ENCODE measurements at places on chromosomes 7 and 10.
A peak's percentile ranks its signal among the peaks of the same experiment; 100 is the strongest.

DNA sequence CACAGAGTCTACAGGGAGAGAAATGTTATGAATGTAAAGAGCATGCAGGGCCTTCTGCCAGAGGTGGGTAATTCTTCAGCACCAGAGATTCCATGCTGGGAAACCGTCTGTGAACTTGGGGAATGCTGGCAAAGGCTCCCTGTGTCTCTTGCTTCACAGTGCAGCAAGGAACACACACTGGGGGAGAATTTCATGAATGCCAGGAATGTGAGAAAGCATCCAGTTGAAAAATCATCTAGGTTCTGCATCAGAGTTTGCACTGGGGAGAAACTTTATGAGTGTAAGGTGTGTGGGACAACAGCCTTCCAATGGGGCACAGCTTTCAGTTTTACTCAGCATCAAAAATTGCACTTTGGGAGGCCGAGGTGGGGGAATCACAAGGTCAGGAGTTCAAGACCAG is 224.3 kb upstream of the IGFBP3 start:
- DNase-seq = peak; percentile 100

DNA sequence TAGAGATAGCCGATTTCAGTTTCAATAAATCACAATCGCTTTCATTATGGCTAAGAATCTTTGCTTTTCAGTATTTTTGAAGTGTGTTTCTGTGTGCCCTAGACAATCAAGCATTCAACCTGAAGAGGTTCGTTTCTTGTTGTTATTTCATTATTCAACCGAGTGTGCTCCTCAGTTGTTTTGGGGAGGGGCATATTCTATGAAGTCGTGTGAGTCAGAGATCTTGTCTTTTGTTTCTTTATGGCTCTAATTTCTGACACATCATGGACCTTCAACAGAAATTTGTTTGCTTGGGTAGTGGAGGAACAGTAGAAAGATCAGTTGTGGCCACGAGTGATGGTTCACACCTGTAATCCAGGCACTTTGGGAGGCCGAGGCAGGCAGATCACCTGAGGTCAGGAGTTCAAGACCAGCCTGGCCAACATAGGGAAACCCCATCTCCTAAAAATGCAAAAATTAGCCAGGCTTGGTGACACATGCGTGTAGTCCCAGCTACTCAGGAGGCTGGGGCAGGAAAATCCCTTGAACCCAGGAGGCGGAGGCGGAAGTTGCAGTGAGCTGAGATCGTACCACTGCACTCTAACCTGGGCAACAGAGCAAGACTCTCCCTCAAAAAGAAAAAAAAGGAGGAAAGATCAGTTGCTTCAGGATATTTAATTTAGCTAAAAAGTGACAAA is 38.3 kb downstream of the C1QL3 start:
- DNase-seq = no peak

DNA sequence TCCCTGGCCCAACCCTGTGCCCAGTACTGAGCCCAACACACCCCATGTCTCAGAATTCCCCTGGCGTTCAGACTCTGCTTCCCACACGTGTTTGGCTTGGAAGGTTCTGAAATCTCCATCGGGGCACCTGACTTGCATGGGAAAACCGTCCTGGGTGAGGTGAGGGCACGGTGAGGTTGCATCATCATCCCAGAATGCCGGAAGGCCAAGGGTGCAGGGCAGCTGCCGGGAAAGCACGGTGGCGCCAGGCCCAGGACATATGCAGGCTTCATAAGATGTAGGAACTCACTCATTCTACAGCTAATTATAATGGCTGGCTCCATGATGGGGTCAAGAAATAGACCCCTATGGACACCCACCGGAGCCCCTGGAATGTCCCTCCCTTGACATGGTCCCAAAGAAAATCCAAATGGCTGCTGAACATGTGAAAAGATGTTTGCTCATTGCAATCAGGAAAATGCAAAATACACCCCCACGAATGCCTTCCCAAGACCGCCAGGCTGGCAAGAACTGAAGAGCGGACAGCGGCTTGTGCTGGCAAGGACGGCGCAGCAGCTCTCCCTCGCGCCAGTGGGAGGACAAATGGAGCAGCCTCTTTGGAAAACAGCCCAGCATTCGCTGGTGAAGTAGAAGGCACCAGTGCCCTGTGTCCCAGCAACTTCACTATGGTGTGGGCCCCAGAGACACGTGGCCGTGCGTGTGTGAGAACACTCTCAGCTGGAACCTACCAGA is 2.3 kb downstream of the KNDC1 start:
- no peak for DNase-seq

- DNase-seq = no peak
Measured at GRCh38 chr10:20694296-20694695, 202.8 kb downstream of the NEBL start.

DNA sequence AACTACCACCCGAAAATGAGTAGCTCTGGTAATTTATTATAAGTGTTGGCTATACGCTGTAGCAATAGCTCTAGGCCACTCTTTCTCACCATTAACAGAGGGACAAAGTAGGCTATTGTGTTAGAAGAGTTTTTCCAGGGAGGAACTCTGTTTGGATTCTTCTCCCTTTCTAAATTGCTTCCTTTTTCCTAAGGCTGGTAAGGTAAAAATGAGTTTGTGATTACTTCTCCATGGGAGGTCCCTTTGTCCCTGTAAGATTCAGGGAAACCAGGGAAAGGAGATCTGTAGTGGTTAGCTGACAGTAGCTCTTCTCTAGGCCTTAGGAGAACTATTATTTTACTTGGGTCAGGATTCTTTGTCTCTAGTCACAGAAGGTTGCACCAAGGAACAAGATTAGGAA is 23.2 kb upstream of the SEMA3E start:
- no peak for DNase-seq

DNA sequence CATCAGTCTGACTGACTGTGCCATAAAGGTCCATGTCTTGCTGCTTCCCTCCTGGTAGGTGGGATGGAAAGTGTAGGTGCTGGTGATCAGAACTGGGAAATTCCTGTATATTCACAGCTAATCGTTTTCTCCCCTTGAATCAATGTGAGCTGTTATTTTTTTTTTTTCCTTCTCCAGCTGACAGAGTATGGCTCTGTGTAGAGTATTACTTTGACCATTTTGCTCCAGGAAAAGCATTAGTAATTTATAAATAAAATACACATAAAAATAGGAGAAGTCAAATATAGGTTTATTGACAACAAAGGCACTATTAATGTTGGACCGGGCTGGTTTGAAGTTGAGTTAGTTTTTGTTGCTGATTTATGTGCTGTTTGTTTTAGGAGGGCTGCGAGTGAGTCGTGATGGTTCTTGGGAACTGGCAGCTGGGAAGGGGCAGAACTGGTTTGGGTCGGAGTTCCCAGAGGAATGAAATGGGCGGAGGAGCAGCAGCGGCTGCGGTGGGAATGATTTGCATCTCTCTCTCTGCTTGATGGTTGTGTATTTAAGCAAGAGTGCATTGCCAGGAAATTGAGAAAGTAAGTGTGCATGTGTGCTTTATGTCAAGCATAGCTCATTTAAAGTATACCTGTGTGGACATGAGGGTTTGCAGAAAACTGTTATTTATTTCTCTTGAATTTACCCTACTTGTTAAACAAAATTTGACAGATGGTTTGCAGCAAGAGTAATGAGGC is 80.9 kb downstream of the LRMDA start:
- DNase-seq = peak; percentile 50

- DNase-seq = no peak
Measured at GRCh38 chr7:17682586-17682985, 257.7 kb downstream of the SNX13 start.

DNA sequence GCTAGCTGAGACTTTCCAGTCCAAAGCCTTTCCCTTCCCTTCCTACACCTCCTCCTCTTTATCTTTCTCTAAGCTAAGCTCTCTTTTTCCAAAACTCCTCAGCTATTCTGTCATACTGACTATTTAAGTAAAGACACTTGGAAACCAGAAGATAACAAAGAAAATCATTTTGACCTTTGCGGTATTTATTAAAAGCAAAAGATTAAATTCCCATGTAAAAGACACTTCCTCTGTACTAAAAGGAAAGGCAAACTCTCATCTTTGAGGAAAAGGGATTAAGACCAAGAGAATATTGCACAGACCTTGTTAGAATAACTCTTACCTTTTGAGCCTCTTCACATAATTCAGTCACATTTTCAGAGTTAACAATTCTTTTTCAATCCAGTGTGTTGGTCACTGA is 15.8 kb downstream of the ST8SIA6 start:
- DNase-seq = no peak

- no peak for DNase-seq
Measured at GRCh38 chr7:105748701-105749100, 127.7 kb downstream of the ATXN7L1 start.

- DNase-seq = no peak
Measured at GRCh38 chr7:108145401-108145800, 15.2 kb upstream of the LAMB4 start.

GRCh38 chr7:140230516-140230860 is 53.7 kb upstream of the KDM7A start:
- peak; percentile 36 for DNase-seq

DNA sequence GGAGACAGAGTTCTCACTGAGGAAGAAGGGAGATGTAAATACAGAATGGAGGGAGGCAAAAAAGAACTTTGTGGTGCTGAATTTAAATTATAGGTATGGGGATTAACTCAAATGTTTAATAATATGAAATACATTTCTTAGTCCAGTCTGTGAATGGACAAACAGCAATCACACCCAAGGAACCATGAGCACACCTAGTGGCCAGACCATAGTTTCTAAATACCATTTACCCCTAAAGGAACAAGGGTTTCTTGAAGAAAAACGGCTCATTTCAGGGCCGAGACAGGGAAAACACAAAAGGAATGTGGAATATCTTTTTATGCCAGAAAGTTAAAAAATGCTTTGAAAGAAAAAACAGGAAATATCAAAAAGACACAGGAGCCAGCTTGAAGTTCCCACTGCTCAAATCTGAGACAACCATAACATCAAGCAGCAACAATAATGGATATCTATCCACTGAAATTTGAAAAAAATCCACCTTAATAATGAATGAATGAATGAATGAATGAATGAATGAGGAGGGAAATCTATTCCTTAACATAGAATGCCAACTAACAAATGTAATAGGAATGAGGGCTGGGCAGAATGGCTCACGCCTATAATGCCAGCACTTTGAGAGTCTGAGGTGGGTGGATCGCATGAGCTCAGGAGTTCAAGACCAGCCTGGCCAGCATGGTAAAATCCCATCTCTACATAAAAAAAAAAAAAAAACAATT is 8.6 kb downstream of the IPMK start:
- no peak for DNase-seq

- no peak for DNase-seq
Measured at GRCh38 chr10:37495415-37495814, 362.0 kb downstream of the ZNF248 start.

DNA sequence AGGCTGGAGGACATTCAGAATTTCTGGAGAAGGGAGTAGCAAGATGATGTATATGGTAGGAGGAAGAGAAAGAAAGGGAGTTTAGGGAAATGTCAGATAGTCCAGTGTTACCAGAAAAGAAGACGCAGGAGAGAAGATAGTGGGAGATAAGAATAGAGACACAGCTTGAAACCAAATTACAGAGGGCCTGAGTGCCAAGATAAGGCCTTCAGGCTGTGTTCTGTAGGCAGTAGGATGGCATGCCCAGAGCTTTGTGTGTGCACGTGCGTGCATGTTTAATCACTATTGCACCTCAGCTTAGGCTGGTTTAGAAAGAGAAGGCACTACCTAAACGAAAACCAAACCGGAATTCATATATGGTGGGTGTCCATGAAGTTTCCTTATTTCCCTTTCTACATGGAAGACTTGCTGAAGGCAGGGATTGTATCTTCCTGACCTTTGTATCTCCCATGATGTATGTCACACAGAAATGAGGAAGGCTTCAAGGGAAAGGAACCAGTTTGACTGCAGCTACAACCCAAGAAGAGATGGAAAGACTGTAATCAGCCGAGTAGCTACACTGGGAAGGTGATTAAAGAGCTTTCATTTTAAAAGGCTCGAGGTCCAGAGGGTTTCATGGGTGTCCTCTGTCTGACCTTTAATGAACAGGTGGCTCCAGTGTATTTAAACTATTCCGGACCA is 35.8 kb upstream of the BHLHA15 start:
- no peak for DNase-seq

DNA sequence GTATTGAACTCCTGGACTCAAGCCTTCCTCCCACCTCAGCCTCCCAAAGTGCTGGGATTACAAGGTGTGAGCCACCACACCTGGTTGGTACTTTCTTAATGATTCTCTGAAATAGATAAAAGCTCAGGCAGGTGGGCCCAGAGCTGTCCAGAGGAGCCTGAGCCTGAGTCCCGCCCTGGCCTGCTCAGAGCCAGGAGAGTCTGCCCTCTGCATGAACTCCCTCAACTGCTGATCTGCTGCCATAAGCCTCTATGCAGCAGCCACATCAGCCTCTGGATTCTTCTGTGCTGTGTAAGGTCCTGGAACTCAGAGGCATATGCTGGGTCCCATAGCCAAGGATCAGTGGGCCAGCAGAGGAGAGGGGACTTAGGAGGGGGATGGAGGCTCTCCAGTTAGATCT is 23.1 kb upstream of the DDIT4 start:
- DNase-seq = peak; percentile 77

GRCh38 chr7:23184709-23185359 is 3.0 kb downstream of the NUP42 start:
- DNase-seq = peak; percentile 50

DNA sequence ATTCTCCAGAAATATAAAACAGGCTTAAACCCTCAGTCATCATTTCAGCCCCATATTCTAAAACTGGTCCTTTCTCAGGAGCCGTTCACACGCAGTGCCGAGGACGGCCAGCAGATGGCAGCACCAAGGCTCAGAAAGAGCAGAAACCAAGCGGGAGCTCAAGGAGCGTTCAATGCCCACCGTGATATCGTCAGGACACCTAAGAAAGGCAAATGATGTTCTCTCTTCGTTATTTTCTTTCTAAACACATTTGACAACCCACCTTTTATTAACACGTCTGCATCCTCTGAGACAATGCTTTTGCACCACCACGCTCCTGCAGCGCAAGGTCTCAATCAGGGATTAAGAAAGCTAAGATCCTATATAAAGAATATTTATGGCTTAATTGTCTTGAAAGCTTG is 45.7 kb upstream of the RBM33 start:
- peak; percentile 63 for DNase-seq

DNA sequence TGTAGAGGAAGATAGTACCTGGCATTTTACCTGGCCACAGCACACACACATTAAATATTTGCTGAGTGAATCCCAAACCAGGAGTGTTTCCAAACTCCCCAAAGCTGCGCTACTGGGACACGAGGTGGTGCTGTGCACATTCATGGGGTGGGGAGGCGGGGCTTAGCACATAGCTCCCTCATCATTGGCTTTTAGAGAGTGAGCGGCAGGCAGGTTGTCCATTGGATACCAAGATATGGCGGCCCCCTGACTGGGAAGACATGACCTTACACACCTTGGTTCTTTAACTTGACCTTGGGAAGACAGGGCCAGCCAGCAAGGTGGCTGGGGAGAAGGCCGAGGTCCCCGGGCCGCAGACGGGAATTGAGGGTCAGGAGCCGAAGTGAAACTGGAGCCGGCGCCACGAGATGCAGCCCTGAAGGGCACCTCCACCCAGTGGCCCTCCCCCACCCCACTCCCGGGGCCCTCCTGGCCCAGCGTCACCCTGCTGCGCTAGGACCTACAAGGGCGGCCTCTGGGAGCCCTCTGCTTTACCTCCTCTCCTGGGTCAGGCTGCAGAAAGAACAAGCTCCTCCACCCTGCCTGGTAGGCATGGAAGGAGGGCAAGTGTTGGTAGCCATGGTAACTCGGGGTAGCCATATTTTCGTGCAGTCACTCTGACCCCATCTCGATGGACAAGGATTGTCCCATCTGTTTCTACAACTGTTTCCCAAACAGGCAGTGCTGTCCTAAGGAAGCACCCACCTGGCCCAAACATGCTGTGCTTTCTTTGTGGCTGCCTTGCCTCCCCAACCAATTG is 24.0 kb downstream of the TMEM176A start:
- DNase-seq = no peak

GRCh38 chr10:114652402-114653368 is 5.4 kb downstream of the ABLIM1 start:
- no peak for DNase-seq
